Lung (tissue), 17 donors: ENCODE measurements at places on chromosomes 2 and 18. TPM values are rescaled to one million over a fixed set of nuclear protein-coding genes. Genes with fewer than 3 reads are reported as not detected.
A peak's percentile ranks its signal among the peaks of the same experiment; 100 is the strongest.

SH3RF3 gene
- total RNA-seq: 8.5 TPM

TFCP2L1 gene
- total RNA-seq: 36.1 TPM

MOCOS gene
- 4.0 TPM for total RNA-seq

GALNT5 gene
- total RNA-seq: 35.9 TPM

EGR4 gene
- total RNA-seq: not detected

CNDP1 gene
- total RNA-seq: not detected

CCDC102B gene
- 78.8 TPM for total RNA-seq

CXCR1 gene
- total RNA-seq: 6.4 TPM

FBLN7 gene
- total RNA-seq: 2.7 TPM

DNA sequence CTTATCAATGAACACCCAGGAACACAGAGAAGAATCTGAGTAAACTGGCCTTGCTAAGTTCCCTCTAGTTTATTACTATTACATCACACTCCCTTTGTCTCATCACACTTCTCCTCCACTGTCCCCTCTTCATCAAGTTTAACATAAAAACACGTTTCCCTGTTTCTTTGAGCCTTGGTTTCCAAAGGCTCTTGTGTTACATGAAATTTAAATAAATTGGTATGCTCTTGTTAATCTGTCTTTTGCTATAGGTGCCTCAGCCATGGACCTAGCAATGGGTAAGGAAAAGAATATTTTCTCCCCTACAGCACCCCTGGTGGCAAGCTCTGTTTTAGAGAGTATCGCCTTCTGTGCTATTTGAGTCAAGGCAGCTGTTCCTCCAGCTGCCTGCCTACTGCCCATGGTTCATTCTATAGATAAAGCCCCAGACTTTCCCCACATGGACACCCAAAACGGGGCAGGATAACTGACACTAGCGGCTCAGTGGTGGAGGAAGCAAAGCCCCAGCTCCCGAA is 31.8 kb downstream of the TGIF1 start:
- H3K4me1 ChIP-seq: no peaks in the 10 kb centered on the region
- DNase-seq: peak; percentile 80
- no peaks in the 10 kb centered on the region for H3K36me3 ChIP-seq
- H3K4me3 ChIP-seq: no peak overlapping the region

DNA sequence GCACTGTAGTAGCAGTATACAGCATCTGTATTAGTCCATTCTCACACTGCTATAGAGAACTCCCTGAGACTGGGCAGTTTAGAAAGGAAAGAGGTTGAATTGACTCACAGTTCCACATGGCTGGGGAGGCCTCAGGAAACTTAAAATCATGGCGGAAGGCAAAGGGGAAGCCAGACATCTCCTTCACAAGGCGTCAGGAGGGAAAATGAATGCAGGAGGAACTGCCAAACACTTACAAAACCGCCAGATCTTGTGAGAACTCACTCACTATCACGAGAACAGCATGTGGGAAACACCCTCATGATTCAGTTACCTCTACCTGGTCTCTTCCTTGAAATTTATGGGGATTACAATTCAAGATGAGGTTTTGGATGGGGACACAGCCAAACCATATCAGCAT is 25.4 kb downstream of the MAP4K4 start:
- no peak overlapping the region for H3K27ac ChIP-seq
- H3K4me1 ChIP-seq: peaks cover 16% of the 10 kb centered on the region
- no peaks in the 10 kb centered on the region for H3K27me3 ChIP-seq
- H3K36me3 ChIP-seq: no peaks in the 10 kb centered on the region
- no peak for DNase-seq

- no peaks in the 10 kb centered on the region for H3K4me1 ChIP-seq
- H3K27ac ChIP-seq: no peak overlapping the region
- no peak for DNase-seq
- no peak overlapping the region for H3K4me3 ChIP-seq
- H3K36me3 ChIP-seq: no peaks in the 10 kb centered on the region
- H3K27me3 ChIP-seq: no peaks in the 10 kb centered on the region
Observed at GRCh38 chr2:100702438-100703109, 117.4 kb upstream of the NPAS2 start.

DNA sequence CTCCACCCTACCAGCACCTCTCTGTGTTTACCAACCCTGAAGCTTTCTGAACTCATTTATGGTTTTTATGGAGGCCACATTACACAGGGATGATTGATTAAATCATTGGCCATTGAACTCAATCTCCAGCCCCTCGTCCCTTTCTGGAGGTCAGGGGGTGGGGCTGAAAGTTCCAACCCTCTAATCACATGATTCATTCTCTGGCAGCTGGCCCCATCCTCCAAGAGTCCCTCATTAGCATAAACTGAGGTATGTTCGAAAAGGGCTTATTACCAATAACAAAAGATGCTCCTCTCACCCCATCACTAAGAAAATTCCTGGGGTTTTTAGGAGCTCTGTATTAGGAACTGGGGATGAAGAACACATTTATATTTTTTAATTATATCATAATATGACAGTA is 92.3 kb downstream of the DIS3L2 start:
- no peaks in the 10 kb centered on the region for H3K4me1 ChIP-seq
- no peak overlapping the region for H3K27ac ChIP-seq
- DNase-seq: no peak
- peaks cover 2% of the 10 kb centered on the region for H3K36me3 ChIP-seq
- H3K4me3 ChIP-seq: no peak overlapping the region
- H3K27me3 ChIP-seq: no peaks in the 10 kb centered on the region

- peaks cover 7% of the 10 kb centered on the region for H3K4me1 ChIP-seq
- no peak overlapping the region for H3K27ac ChIP-seq
- no peaks in the 10 kb centered on the region for H3K27me3 ChIP-seq
Observed at GRCh38 chr18:7618891-7619442, 51.9 kb downstream of the PTPRM start.

DNA sequence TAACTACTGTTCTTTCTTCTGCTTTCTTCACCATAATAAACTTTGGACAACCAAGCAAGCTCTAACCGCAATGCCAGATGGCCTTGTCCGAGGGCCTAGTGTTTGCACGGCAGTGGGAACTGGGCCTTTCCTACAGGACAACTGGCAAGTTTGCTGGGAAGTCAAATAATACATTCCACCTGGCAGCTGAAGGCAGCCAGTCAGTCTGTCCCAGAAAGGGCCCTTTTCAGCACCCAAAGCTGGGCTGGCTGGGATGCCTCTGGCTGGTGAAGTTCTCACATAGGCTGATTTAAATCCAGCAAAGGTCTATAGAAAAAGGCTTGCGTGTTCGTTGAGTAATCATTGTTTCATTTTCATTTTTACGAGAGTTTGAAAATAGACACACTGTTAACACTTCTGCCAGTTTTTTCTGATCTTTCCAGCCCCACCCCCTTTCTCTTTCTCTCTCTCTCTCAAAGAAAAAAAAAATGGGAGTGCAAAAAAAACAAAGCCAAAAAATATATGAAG is 110.0 kb upstream of the EPAS1 start:
- no peak for DNase-seq
- H3K4me3 ChIP-seq: no peak overlapping the region
- peak overlapping the region; percentile 91 for H3K27ac ChIP-seq
- no peaks in the 10 kb centered on the region for H3K27me3 ChIP-seq

GRCh38 chr2:169734169-169734847 is 676 bp downstream of the KLHL23 start:
- no peak overlapping the region for H3K27ac ChIP-seq
- no peaks in the 10 kb centered on the region for H3K36me3 ChIP-seq
- H3K27me3 ChIP-seq: no peaks in the 10 kb centered on the region
- H3K4me1 ChIP-seq: peaks cover 6% of the 10 kb centered on the region
- peak; percentile 57 for DNase-seq

GRCh38 chr2:113895819-113896563 is 6.1 kb downstream of the ACTR3 start:
- H3K4me1 ChIP-seq: peaks cover 40% of the 10 kb centered on the region
- H3K36me3 ChIP-seq: no peaks in the 10 kb centered on the region
- no peak for DNase-seq
- H3K27ac ChIP-seq: no peak overlapping the region
- no peaks in the 10 kb centered on the region for H3K27me3 ChIP-seq
- no peak overlapping the region for H3K4me3 ChIP-seq

- H3K36me3 ChIP-seq: no peaks in the 10 kb centered on the region
- no peak for DNase-seq
- H3K4me3 ChIP-seq: no peak overlapping the region
- no peaks in the 10 kb centered on the region for H3K4me1 ChIP-seq
Observed at GRCh38 chr2:16386031-16386430, 279.6 kb downstream of the CYRIA start.

GRCh38 chr2:127626917-127627739 is 18.8 kb upstream of the GPR17 start:
- no peak overlapping the region for H3K4me3 ChIP-seq

DNA sequence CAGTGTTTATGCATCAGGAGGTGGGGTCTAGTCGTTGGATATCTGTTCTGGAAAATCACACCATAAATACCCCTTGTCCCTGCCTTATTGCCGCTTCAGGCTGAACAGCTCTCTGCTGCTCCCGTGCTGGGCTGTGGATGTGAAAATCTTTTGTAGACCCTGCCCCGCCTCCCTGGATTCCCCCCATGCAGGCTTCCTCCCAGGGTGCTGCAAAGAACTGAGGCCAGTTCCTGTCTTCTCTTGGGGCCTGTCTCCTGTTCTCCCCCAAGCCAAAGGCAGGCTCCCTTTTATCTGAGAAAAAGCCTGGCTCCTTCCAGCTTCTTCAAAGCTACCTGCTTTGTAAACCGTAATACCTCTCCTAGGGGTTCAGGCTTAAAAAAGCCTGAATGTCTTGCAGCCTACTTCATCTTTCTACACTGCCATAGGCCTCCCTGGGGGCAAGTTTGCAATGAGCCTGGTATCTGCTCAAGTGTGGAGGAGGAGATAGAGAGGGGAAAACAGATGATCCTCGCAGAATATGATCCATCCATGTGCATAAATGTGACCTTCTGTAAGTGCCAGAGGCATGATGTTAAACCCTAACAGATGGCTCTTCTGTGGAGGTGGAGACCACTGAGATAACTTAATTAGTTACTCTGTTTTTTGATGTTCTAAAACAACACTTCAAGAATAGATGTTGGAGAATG is 55.3 kb downstream of the VWA3B start:
- no peaks in the 10 kb centered on the region for H3K27me3 ChIP-seq
- H3K4me3 ChIP-seq: no peak overlapping the region
- no peak overlapping the region for H3K27ac ChIP-seq
- no peaks in the 10 kb centered on the region for H3K36me3 ChIP-seq
- DNase-seq: no peak

GRCh38 chr2:156537141-156537540 is 101.0 kb downstream of the GPD2 start:
- H3K4me1 ChIP-seq: no peaks in the 10 kb centered on the region
- no peak for DNase-seq
- no peaks in the 10 kb centered on the region for H3K36me3 ChIP-seq
- H3K4me3 ChIP-seq: no peak overlapping the region

DNA sequence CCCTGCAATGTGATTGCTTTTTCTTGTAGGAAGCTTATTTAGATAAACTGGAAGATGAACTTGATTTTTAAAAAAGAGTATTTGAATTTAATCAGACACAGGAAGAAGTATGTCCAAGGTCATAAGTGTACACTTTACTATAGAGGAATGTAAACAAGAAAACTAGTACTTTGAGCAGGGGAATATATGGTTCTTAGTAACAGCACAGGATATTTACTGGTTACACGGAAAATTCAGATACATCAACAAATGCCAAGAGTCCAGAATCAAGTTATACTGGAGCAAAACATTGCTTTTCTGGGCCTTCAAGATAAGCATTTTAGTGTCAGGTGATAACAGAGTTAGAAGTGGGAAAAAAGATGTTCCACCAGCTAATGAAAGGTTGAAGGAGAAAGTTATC is 75.5 kb downstream of the EFEMP1 start:
- no peak overlapping the region for H3K27ac ChIP-seq
- no peaks in the 10 kb centered on the region for H3K4me1 ChIP-seq
- no peak overlapping the region for H3K4me3 ChIP-seq
- H3K27me3 ChIP-seq: no peaks in the 10 kb centered on the region

GRCh38 chr2:85134896-85135659 is 1.9 kb downstream of the TCF7L1 start:
- H3K36me3 ChIP-seq: peaks cover 3% of the 10 kb centered on the region
- H3K4me1 ChIP-seq: peaks cover 37% of the 10 kb centered on the region
- H3K4me3 ChIP-seq: peak overlapping the region; percentile 78
- DNase-seq: no peak
- H3K27me3 ChIP-seq: no peaks in the 10 kb centered on the region
- peak overlapping the region; percentile 84 for H3K27ac ChIP-seq

DNA sequence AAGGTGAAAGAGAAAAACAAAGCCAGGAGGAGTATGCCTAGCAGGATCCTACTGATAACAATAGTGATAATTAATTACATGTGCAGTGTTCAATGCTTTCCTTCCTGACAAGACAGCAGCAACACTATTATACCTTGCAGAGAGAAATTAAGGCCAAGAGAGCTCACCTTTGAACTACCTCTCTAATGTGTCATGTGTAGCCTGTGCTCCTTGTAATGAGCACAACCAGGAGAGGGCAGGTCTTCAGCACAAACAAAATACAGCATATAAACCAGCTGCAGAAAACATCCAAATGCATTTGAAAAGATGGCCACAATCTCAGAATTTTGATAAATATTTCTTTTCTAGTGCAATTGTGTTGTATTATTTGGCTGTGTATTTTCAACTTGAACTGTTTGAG is 1425.7 kb downstream of the DSC3 start:
- peaks cover 3% of the 10 kb centered on the region for H3K4me1 ChIP-seq
- no peak overlapping the region for H3K27ac ChIP-seq
- no peak overlapping the region for H3K4me3 ChIP-seq
- no peak for DNase-seq
- H3K27me3 ChIP-seq: no peaks in the 10 kb centered on the region

- no peak overlapping the region for H3K4me3 ChIP-seq
- no peak overlapping the region for H3K27ac ChIP-seq
- no peak for DNase-seq
- peaks cover 1% of the 10 kb centered on the region for H3K4me1 ChIP-seq
- H3K27me3 ChIP-seq: no peaks in the 10 kb centered on the region
- no peaks in the 10 kb centered on the region for H3K36me3 ChIP-seq
Observed at GRCh38 chr2:47264143-47264542, 109.0 kb upstream of the STPG4 start.

- H3K27ac ChIP-seq: no peak overlapping the region
- no peak overlapping the region for H3K4me3 ChIP-seq
- H3K4me1 ChIP-seq: peaks cover 7% of the 10 kb centered on the region
- DNase-seq: peak; percentile 28
- no peaks in the 10 kb centered on the region for H3K27me3 ChIP-seq
Observed at GRCh38 chr18:51191128-51191717, 6.3 kb downstream of the MEX3C start.

GRCh38 chr2:113120861-113121260 is 6.5 kb upstream of the IL1RN start:
- no peaks in the 10 kb centered on the region for H3K36me3 ChIP-seq
- no peaks in the 10 kb centered on the region for H3K27me3 ChIP-seq
- H3K4me1 ChIP-seq: peaks cover 6% of the 10 kb centered on the region
- no peak overlapping the region for H3K27ac ChIP-seq
- no peak for DNase-seq

- H3K27ac ChIP-seq: no peak overlapping the region
- no peaks in the 10 kb centered on the region for H3K27me3 ChIP-seq
- H3K4me1 ChIP-seq: no peaks in the 10 kb centered on the region
- DNase-seq: no peak
- H3K36me3 ChIP-seq: no peaks in the 10 kb centered on the region
Observed at GRCh38 chr2:146734042-146734820, 1110.6 kb upstream of the ACVR2A start.

GRCh38 chr18:62324917-62325805 is at the start of gene TNFRSF11A:
Gene TNFRSF11A, plus strand, starts transcription at chr18:62325310. Its CDS starts 43 bp downstream, at chr18:62325353.
- H3K36me3 ChIP-seq: no peaks in the 10 kb centered on the region
- no peak for DNase-seq
- H3K4me3 ChIP-seq: peak within 1 kb of the TSS; percentile 49
